Adipocyte (in vitro differentiated cells): ENCODE measurements at places on chromosomes 7 and 10.
A peak's percentile ranks its signal among the peaks of the same experiment; 100 is the strongest.

DNA sequence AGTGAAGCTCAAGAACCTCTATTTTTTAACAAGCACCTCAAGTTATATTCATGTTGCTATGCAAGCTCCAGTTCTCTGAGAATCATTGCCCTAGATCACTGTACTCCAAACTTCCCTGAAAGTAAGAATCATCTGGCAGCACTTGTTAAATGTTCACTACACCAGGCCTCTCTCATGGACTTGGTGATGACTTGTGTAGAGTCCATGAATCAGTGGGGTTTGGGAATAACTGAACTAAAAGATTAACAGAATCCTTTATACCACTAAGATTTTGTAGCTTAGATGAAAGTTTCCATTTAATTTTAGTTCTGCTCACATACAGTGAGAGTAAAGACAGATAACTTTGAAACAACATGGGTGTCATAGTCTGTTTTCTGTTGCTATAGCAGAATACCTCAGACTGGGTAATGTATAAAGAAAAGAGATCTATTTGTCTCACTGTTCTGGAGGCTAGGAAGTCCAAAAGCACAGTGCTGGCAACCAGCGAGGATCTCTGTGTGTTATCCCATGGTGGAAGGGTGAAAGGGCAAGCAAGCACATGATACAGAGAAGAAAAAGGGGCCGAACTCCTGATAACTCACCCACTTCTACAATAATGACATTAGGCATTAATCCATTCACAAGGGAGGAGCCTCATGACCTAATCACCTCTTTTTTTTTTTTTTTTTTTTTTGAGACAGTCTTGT, 27.9 kb upstream of the AOAH start:
- no peak for DNase-seq

GRCh38 chr7:64916-65341, 127.4 kb upstream of the FAM20C start:
- no peak for DNase-seq

GRCh38 chr10:121788717-121789116, 139.1 kb downstream of the ATE1 start:
- DNase-seq, result no peak

- no peak for DNase-seq
These were observed 350.7 kb downstream of the ELMO1 start for GRCh38 chr7:37097983-37098382.

DNA sequence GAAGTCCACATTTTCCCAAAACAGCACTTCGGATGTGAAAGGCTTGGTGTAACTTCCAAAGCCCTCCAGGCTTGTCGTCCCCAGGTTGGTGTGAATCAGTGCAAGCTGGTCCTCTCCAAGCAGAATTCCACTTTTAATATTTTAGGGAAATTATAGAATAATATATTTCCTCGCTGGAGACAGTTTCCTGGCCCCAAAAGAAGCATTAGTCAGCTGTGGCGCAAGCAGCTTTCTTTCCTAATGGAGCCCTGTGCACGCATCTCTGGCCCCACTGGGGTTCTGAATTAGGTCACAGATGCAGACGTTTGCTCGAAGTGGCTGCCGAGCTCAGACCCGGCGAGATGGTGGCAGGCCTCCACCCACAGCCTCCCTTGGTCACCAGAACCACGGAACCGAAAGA, 33.3 kb upstream of the MNX1 start:
- no peak for DNase-seq

GRCh38 chr7:82595176-82595575, 151.6 kb upstream of the CACNA2D1 start:
- DNase-seq, result peak; percentile 9

GRCh38 chr10:4033341-4033896, 248.4 kb upstream of the KLF6 start:
- DNase-seq, result no peak

- DNase-seq, result no peak
These were observed 8.1 kb downstream of the MXI1 start for GRCh38 chr10:110215286-110216170.

GRCh38 chr10:130491011-130491692, 355.0 kb downstream of the GLRX3 start:
- no peak for DNase-seq

- no peak for DNase-seq
These were observed 20.7 kb upstream of the ST7 start for GRCh38 chr7:116932566-116932965.

DNA sequence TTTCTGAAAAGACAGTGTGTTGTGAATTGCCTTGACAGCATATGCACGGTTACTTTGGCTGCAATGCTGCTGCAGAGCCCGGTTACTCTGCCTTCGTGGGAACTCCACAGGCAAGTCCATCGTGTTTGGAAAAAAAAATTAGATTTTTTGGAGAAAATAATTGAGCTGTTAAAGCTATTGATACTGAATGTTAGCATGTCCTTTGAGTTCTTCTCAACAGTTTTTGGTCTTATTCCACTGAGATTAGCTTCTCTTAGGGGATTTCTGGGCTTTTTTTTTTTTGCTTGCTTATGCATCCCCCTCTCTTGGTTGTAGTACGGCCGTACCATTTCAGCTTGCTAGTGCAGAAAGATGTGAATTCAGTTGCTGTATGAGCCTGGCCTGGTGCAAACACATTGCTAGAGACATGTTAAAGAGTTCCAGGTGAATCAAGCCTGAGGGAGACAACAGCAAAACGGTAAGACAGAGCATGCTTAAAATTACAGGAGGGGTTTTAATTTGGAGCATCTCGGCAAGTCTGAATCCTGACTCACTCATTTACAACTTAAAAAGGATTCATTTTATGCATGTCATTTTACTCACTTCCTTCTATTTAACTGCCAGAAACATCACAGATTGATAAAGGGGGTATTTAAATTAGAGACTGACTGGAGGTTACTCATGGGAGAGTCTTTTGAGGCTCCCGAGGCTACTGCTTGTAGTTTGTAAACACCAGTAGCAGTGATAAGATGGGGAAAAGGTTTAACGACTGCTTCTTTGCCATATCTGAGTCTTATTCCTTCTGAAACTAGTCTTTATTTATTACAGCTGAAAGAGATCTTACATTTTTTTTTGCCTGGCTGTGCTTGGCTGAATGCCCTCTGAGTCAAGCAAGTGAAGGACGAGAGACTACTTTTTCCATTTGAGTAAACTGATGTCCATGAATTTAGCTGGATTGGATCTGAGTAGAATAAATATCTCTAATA, 113.7 kb downstream of the CDK14 start:
- DNase-seq, result peak; percentile 66

GRCh38 chr7:151322906-151323305, 18.7 kb upstream of the NUB1 start:
- no peak for DNase-seq

DNA sequence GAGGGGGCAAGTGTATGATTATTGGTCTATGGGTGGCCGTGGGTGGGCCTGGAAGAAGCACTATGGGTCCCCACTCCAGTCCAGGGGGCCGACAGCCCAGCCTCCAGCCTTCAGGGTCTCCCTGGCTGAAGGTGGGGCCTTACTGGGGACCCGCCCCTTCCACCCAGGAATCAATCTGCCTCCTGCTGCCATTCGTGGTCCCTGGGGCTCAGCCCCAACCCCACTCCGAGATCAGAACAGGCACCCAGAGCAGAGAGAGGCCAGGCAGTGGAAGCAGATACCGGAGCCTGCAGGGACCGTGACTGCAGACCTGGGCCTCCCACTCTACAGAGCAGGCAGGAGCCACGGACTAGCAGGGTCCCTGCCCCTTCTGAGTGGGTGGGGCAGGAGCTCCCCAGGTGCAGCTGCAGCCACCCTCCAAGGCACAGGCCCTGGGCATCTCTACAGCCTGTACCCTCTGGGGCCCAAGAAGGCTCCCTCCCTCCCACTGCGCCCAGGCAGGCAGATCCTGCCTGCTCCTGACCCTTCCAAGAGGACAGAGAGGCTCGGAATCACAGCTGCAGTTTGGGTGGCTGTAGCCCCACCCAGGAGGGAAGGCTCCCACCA, 13.6 kb upstream of the FOXL3 start:
- DNase-seq, result no peak

DNA sequence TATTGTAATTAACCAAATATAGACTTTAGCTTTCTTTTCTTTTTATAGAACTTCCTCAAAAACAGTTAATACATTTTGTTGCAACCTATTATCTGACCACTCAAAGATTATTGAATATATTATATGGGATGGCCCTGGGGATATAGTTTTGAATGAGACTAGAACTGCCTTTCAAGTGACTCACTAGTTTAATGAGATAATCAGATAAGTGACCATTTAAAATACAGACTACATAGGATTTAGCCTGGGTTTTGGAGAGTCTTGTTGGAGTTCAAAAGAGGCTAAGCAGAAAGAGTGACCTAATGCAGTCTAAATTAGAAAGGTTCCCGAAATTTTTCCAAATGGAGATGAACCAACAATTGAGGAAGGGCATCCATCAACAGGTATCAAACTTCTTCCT, 305.2 kb upstream of the ETV1 start:
- DNase-seq, result no peak

DNA sequence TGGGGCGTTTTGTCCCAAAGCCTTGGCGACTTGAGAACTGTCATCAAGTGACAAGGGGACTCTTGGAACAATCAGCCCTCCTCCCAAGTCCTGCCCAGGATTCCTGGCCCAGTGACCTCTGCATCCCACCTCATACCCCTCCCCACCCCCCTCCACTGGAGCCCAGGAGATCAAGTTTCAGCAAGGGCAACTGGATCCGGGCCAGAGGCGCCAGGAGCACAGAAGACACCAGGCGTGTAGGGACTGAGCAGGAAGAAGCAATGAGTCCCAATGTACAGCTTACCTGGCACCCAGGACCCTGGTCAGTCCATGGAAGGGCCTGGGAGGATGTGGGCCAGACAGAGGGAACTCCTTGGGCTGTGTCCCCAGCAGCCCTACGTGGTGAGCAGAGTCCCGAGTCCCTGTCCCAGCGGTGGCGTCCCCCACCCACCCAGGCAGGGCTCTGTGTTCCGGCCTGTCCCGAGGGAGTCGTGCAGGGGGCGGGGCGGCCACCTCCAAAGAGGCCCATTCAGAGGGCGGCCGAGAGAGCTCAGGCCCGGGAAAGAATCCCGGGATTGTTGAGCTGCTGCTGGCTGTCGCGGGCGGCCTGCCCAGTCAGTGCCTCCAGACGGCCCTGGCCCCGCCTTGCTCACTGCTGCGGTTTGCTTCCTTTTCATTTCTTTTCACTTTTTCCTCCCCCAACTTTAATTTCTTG, 254.1 kb downstream of the TNS3 start:
- DNase-seq, result peak; percentile 95

GRCh38 chr10:125130916-125131315, 29.4 kb downstream of the CTBP2 start:
- DNase-seq, result no peak

GRCh38 chr10:124952123-124952522, 10.2 kb downstream of the ZRANB1 start:
- no peak for DNase-seq

DNA sequence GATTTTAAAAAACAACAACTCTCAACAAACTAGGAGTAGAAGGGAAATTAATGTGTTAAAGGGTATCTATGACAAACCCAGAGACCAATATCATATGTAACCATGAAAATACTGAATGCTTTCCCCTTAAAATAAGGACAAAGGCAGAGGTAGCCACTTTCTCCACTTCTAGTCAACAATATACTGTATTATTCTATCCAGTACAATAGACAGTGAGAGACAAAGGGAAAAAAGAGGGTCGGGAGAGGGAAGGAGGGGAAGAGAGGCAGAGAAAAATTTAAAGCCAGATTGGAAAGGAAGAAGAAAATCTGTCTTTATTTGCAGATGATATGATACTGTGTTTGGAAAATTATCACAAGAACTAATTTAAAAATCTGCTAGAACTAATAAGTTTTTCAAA, 39.1 kb upstream of the WDFY4 start:
- no peak for DNase-seq

DNA sequence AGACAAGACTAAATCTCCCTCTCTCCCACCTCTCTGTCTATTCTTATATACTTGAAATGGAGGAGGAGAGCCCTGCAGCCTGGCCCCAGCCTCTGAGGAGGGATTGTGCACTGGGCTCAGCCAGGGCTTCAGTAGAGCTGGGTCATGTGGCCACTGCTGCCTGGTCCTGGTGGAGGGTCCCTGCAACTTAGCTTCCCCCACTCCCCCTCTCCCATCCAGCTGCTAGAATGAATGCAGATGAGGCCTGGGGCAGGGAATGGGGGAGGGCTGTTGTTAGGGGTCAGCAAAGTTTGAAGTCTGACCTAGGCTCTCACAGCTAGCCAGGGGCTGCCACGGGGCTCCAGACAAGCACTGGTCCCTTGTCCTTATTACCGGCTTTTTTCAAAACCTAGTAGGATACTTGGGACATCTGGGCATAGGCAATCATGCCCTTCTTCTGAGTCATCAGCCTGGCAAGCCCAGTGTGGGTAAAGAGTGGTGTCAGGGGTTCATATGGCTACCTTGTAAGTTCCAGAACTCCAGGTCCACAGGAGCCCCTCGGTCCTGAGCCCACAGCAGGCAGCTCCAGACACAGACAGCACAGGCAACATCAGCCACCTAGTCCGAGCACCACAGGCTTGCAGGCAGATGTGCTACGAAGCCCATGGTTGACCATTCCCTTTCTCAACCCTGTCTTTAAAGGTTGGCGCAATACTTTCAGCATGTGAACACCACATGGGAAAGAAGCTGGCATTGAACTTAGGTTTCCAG, 12.8 kb upstream of the CXCL12 start:
- peak; percentile 29 for DNase-seq

DNA sequence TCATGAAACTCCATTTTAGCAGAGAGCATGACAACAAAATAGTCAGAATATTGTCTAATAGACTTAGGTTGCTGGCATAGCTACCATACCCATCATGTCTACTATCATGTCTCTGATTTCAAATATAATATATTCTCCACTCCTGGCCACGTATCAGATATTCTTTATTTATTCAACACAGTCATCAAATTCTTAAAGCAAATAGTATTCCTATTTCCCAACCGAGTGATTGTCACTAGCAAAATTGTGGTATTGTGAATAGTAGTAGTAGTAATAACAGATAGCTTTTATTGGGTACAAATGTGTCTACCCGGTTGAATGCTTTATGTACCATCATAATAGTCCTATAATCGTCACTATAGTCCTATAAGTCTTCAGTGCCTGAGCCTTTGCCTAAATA, 918.6 kb downstream of the KCNMA1 start:
- no peak for DNase-seq

DNA sequence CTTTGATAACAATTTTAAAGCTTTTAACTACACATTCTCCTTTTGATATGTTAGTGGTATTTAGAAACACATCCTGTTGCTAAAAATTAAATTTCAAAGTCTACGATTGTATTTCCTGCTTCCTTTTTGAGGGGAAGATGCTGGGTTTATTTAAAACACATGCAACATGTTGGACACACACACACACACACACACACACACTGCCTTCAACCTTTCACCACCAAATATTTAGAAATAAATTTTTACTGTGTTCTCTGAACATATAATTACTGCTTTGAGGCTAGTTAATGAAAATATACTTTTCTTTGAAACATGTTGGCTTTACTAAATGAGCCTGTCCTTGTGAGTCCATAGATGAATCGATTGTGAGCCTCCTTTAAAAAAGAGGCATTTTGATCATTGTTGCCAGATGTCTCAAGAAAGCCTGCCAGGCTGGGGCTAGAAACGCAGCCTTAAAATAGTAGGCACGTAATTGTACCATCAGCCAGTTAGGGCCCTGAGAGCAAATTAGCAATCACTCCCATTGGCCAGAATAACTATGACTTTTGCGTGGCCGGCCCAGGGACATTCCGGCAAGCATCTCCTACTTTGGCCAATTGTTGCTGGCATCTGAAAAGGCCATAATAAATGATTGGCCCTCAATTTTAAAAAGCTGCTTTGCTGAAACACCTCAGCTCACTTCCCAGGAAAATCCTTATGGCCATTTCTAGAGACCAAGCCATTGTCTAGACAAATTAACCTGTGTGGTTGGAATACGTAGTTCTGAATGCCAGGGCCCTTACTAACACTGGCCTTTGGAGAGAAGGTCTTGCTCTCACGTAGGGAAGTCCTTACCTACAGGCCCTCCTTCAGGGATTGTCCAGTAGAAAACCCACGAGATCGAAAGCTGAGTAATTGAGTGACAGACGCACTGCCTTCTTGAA, 9.9 kb upstream of the TEX36 start:
- DNase-seq, result peak; percentile 29
